ENCODE measurements at places on chromosomes 2 and 18. TPM values are rescaled to one million over a fixed set of nuclear protein-coding genes. Genes with fewer than 3 reads are reported as not detected.

GRCh38 chr2:169976335-169976851 is 149.1 kb downstream of the UBR3 start:
- DNase-seq: no peak

- no peak for DNase-seq
Measured at GRCh38 chr2:145961846-145962245, 1441.9 kb upstream of the ZEB2 start.

- no peak for DNase-seq
Measured at GRCh38 chr2:64213532-64214275, 69.5 kb upstream of the PELI1 start.

- DNase-seq: no peak
Measured at GRCh38 chr2:69300650-69301049, 86.4 kb downstream of the GFPT1 start.

GRCh38 chr2:100749771-100750542 is 70.0 kb upstream of the NPAS2 start:
- DNase-seq: no peak

DNA sequence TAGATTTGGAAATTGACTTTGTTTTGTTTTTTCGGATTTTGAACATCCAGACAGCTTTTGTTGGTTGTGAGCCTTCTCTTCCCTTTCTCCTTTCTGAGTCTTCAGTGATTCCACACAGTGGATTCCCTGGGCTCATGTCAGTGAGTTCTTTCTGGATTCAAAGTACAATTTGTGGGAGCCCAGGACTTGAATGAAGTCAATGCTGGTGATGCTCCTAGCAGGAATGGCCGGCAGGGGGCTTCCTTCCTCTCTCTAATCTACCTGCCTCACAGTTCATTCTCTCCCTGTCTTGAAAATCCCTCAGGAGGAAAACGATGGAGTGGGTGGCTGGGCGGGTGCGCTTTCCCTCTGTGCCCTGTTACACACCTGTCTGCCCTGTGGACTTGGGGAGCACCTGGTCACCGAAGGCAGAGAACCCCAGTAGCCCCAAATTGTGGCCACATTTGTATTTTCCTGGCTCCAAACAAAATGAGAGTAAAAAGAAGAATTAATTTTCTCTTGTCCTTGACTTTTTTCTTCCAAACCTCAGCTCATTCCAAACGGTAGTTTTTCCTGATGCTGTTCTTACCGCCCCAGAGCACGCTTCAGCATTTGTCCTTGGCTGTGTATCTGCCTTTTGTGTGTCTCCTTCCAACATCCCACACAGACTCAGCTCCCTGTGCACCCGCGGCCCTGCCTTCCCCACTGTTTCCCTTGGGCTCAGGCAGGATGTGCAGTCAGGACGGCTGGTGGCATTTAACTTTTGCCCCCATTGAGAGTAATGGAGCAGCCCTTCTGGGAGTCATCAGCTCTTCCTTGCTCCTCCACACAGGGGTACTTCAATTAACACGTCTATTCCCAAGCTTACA is 86.6 kb downstream of the MARCO start:
- DNase-seq: peak; percentile 4

DNA sequence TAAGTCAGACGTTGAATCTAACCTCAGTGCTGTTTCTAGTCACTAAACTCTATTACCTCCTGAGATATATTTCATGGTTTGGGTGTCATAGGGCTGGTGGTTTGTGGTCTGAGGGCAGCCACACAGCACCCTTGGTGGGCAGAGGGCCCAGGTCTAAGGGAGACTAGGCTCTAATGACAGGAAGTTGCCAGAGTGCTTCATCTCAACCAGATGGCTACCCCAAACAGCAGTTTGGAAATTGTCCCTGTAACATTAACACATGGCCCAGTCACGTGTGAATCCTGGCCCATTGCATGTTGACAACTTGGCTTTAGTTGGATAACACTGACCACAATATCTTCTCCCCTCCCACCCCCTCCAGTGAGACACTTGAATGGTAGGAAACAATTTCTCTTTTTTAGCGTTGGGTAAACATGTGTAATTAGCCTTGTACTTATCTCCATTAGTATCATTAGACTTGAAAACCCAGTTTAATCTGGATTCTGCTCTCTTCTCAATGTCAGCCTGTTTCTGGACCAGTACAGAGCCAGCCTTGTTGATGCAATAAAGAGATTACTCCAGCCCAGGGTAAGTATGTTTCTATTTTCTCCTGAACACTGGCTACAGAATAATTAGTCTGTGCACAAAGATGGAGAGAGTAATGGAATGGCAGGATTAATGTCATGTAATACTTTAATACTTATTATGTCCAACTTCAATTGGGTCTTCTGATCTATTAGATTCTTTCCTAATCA is 187.8 kb upstream of the SIX3 start:
- no peak for DNase-seq

DNA sequence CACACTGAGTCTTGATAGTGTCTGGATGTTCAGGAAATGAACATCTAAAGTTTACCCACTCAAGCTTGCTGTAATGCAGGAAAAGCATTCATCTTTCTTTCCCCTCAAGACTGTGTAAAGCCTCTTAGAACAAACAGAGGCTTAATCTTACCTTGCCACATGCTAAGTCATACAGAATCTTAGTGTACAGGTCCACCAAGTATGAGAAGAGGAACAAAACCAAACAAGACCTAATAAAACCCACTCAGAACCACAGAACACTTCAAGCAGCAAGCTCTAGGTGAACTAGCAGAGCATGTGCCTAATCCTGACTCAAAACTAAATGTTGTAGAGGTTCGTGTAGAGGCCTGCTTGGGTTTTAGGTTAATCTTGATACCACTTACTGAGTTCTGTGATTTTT is 97.6 kb downstream of the SPTBN1 start:
- DNase-seq: no peak

- DNase-seq: peak; percentile 39
Measured at GRCh38 chr2:186460465-186460864, 25.6 kb upstream of the ZC3H15 start.

DNA sequence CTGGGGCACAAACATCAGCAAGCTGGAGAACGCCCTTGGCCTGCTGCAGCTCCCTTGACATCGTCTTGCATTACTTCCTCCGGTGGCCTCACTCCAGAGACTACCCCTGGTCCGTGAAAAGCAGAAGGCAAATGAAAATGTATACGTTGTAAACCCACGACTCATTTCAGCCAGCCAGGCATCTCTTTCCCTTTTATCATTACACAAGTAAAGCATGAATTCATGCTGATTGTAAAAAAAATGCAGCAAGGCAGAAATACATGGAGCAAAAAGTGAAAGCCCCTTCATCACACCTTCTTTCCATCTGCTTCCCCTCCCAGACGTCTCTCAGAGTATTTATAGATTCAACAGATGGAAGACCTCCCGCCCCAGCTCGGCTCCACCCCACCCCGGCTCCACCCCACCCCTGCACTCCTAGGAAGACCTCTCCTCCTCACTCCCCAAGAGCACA is 41.6 kb upstream of the RALBP1 start:
- DNase-seq: no peak

Gene TSPYL6
- total RNA-seq: not detected

Gene POTEC
- not detected for total RNA-seq

Gene NTSR2
- total RNA-seq: not detected
